ENCODE measurements at places on chromosomes 12 and 14.
A peak's percentile ranks its signal among the peaks of the same experiment; 100 is the strongest.

- no peak for DNase-seq
Measured at GRCh38 chr12:88400302-88400701, 180.0 kb downstream of the KITLG start.

GRCh38 chr14:60184146-60184904 lies 19.1 kb upstream of the DHRS7 start:
- no peak for DNase-seq

- DNase-seq, result peak; percentile 13
Measured at GRCh38 chr14:89378119-89378518, 38.9 kb downstream of the FOXN3 start.

DNA sequence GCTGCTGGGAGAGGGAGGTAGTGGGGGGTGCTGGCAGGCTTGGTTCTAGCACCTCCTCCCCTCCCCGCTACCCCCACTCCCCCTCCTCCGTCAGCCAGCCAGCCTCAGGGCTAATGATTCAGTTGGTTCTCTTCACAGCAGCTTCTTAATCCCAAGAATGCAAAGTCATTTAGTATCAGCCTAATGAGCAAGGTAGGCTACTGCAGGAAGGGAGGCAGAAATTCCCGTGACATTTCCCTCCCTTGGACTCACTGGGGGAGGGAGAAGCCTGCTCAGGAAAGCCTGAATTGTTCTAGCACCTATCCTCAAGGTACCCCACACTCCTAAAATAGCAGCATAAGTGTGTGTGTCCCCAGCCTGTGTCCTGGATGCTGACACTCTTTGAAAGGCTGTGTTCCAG lies 29.8 kb downstream of the ITPK1 start:
- no peak for DNase-seq

GRCh38 chr12:64392221-64392620 lies 1.7 kb upstream of the C12orf56 start:
- DNase-seq, result no peak

DNA sequence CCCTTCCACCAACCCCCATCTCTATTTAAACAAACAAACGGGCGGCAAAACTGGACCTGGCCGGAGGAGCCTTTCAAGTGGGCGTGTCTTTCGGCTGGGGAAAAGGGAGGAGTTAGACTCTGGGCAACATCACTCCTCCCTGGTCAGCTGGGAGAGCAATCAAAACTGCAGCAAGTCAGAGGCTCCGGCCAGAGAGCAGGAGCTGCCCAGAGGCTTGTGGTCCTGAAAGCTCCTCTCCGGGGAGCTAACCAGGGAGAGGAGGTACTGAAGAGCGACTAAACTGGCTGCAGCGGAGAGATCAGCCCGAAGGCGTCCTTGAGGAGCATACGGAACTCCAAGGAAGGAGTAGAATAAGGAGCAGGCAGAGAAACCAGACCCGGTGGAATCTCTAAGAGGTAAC lies at the start of gene NEUROD4:
Gene NEUROD4, plus strand, starts transcription at position 191 of the 400 bp plus-strand sequence. CDS start 6,466 bp downstream, outside the sequence.
- DNase-seq, result peak; percentile 10

DNA sequence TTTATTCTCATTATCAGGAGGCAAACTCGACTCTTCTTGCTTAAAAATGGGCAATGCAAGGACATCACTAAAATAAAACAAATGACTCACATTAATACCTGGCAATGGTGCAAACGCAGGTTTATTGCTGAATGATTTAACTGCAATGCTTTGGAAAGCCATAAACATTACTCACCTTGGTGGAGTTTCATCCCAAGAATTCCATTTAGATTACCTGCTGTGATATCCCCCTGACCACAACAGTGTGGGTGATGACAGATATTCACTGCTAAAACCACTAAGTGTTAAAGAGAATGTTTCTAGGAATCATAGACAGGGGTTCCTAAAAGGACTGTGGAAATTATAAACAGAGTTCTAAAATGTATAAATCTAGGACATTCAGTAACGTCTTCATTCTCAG lies 35.3 kb upstream of the CSRNP2 start:
- no peak for DNase-seq

DNA sequence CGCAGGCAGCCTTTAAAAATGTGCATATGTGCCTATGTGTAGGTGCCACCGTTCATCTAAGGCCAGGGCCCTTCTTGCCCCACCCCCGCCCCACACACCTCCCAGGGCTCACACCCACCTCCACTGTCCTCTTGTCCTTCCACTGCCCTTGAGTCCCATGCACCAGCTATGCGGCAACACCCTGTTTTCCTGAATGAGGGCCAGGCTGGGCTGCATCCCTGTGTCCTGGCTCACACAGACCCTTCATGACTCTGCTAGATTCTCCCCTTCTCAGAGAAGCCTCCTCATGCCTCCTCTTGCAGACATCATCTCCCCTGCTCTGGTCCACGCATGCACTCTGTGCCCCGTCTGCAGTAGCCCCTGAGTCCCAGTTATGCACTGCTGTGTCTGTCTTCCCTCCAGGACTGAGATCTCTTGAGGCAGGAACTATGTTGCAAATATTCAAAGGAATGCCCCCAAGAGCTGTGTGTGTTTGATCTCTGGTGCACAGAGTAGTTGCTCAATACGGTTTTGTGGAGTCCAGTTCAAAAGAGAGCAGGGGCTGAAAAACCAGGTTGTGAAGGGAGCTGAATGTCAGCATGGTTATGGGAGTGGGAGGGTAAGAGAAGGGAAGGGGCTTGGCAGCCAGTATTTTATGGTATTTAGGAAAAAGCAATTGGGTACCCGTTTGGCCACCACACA lies 47.3 kb upstream of the ESRRB start:
- no peak for DNase-seq

GRCh38 chr12:73240110-73240509 lies 967.9 kb downstream of the TRHDE start:
- no peak for DNase-seq

GRCh38 chr12:48044396-48044795 lies 40.1 kb upstream of the COL2A1 start:
- DNase-seq, result no peak

GRCh38 chr12:54162741-54163140 lies 26.0 kb downstream of the SMUG1 start:
- DNase-seq, result no peak

DNA sequence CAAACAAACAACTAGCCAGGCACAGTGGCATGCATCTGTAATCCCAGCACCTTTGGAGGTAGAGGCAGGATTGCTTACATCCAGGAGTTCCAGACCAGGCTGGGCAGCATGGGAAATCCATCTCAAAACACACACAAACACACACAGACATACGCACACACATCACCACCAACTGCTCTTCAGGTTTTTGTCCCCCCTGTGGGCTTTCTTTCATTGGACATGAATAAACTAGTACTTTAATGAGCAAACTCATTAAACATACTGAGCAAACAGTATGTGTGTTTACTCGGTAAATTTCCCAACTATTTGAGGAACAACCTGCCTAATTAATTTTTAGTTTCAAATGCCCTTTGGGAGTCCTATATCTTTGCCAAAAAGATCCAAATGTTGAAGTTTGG lies 10.1 kb upstream of the RASSF3 start:
- DNase-seq, result no peak

DNA sequence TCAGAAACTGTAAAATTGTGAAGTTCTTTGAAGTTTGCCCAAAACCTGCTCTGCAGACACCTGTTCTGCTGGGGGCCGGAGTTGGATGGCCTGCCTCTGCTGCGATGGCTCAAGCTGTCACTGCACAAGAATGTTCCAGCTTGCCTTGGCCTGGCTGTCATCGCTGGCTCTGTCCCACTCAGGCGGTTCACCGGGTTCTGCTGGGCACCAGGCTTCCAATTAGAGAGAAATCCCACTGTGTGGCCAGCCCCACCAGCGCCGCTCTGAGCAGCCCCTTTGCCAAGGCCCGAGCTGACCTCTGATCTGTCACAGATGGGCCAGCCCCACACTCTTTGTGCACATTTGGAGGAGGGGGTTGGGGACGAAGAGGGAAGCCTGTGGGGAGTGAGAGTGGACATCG lies 71.7 kb upstream of the GPATCH2L start:
- no peak for DNase-seq

DNA sequence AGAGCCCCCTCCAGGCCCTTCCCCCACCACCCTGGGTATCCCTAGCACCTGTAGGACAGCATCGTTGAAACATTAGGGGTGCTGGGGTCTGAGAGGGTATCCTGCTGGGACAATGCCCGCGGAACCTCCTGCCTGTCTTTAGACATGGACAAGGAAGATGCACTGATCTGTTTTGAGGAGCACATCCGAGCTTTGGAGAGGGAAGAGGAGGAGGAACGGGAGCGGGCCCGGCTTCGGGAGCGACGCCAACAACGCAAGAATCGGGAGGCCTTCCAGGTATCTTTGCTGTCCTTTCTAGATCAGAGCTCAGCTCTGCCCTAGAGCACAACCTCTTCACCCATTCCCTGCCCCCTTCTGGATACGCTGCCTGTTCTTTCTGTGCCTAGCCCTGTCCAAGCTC lies 13.2 kb downstream of the PRPF40B start:
- DNase-seq, result no peak

- DNase-seq, result no peak
Measured at GRCh38 chr12:91347481-91348214, 165.0 kb upstream of the DCN start.

DNA sequence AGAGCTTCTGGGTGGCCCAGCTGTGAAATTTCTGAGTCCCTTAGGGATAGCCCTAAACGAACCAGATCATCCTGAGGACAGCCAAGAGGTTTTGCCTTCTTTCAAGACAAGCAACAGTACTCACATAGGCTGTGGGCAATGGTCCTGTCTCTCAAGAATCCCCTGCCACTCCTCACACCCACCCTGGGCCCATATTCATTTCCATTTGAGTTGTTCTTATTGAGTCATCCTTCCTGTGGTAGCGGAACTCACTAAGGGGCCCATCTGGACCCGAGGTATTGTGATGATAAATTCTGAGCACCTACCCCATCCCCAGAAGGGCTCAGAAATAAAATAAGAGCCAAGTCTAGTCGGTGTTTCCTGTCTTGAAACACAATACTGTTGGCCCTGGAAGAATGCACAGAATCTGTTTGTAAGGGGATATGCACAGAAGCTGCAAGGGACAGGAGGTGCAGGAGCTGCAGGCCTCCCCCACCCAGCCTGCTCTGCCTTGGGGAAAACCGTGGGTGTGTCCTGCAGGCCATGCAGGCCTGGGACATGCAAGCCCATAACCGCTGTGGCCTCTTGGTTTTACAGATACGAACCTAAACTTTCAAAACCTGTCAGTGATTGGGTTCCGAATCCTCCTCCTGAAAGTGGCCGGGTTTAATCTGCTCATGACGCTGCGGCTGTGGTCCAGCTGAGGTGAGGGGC lies 38.9 kb downstream of the DAD1 start:
- DNase-seq, result no peak

DNA sequence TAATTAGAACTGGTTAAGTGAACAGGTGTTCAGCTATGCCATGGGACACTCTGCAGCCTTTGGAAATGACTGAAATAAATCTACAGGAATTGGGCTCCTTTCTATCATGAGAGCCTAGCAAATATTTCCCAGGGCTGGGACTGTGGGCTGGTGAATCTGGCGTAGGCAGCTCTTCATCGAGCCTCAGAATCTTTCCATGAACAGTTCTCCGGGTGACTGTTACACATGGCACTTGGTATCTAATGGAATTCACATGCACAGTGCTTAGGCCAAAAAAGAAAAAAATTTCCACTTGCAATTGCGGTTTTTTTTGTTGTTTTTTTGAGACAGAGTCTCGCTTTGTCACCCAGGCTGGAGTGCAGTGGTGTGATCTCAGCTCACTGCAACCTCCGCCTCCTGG lies 32.1 kb downstream of the PRKAB1 start:
- DNase-seq, result no peak

GRCh38 chr12:122740351-122740750 lies 9.7 kb upstream of the HCAR1 start:
- DNase-seq, result no peak

- DNase-seq, result no peak
Measured at GRCh38 chr12:55930771-55931316, at the start of gene DGKA. DGKA (plus strand) TSS chr12:55931162; CDS start chr12:55936504, 5,342 bp downstream.

GRCh38 chr14:68283378-68284123 lies 464.0 kb downstream of the RAD51B start:
- no peak for DNase-seq

DNA sequence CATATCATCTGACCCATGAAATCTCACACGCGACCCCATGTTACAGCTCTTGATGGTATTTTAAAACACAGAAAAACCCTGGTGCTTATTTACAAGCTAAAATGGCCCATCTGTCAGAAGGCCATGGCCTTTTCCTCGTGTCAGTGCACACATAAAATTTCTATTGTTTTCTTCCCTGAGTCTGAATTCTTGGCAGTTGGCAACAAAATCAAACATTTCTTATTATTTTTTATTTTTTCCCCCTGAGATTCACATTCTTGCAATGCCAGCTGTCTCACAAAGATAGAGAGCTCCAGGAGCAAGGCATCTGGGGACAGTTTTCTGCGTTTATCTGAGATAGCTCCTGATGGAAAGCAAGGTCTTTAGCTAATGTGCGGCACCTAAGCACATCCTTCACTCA lies 818.1 kb upstream of the TMEM132C start:
- DNase-seq, result no peak

- DNase-seq, result no peak
Measured at GRCh38 chr14:92751819-92752218, 3.4 kb upstream of the LGMN start.

DNA sequence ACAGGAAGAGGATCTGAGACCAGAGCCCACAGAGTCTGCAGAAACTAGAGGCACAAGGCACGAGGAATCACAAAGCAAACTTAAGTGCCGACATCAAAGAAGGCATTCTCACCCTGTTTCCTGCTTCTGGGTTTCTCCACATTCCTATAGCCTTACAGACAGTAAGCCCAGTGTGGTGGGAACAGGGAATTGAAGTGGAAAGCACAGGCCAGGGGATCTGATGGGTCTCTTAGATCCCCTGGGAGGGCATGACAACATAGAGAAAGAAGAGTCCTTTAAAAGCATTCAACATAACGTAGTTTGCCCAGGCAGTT lies 75.6 kb upstream of the FRMD6 start:
- DNase-seq, result no peak

- no peak for DNase-seq
Measured at GRCh38 chr14:67975470-67975869, 155.9 kb downstream of the RAD51B start.

DNA sequence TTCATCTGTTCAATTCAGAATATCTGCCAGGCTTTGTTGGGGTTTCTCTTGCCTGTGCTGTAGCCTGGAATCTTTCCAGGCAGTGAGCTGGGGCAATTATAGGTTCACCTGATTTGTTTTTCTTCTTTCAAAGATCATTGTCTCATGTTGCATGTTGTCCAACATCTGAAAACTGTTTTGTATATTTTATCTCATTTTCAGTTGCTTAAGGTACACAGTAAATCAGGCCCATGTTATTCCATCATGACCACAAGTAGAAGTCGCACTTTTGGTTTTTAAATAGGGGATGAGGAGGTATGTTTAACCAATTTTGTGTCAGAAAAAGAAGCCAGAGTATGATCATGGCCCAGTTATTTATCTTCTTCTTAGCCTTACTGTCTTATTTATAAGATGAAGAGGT lies 24.9 kb upstream of the FUT8 start:
- DNase-seq, result no peak

DNA sequence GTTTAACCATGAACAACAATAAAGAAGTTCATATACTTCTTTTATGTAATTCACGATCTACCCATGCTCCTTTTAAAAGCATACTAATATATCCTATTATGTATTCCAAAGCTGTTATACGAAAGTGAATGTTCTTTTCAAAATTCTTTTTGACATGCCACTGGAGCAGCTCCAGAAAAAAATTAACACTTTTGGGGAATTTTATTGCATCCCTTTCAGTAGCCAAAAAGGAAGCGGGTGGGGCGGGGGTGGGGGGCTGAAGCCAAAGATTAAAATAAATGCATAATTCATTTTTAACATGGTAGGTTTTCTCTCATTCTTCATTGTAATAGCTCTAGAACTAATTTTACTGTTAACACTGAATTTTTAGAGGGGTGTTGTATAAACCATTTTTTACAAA lies 123.0 kb downstream of the ANKS1B start:
- DNase-seq, result no peak

All from T1000 (cell line).